ENCODE measurements at places on chromosomes 7 and 10.
A peak's percentile ranks its signal among the peaks of the same experiment; 100 is the strongest.

DNA sequence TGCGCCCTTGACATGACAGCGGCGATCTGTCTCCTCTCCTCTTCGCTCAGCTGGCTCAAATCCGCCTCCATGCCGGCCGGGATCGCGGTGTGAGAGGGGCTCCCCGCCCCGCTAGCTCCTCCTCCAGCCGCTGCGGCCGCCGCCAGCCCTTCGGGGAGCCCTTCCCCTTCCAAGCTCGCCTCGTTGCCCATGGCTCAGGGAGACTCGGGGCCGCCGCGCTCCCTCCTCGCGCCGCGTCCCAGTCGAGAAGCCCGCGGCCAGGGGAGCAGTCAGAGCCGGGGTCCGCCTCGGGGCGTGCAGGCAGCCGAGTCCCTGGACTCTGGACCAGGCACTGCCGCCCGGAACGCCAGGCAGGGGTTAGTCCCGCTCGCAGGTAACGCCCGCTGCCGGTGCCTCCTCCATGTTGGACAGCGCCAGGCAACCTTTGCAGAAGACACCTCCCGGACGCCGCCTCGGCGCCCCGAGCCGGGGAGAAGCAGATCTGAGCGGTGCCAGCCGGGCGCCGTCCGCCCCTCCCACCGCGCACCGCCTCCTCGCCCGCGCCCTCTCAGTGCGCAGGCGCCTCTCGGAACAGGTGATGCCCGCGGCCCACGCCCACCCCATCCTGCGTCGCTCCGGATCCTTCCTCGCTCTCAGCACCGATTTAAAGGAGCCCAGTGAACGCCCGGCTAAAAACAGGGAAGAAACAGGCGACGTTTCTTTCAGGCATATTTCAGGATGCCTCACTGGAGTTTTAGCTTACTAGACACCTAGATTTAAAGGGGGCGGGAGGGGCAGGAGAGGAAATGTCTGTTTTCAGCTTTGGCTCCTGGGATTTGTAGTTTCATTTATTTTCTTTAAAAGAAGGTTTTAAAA lies at the start of gene PCLO:
PCLO (minus strand) TSS at position 483 of the 855 bp plus-strand sequence; CDS start at position 191, 292 bp downstream.
- peak; percentile 21 for DNase-seq
- no peak within 1 kb of the TSS for H3K27ac ChIP-seq
- no peaks in the 10 kb centered on the region for H3K36me3 ChIP-seq

GRCh38 chr10:106711313-106711906 lies 453.1 kb downstream of the SORCS1 start:
- H3K4me3 ChIP-seq, result no peak overlapping the region
- H3K4me1 ChIP-seq, result no peaks in the 10 kb centered on the region
- H3K36me3 ChIP-seq, result no peaks in the 10 kb centered on the region
- no peak overlapping the region for H3K27ac ChIP-seq
- peak; percentile 15 for DNase-seq

- no peak for DNase-seq
- no peaks in the 10 kb centered on the region for H3K27me3 ChIP-seq
- H3K36me3 ChIP-seq, result peaks cover 7% of the 10 kb centered on the region
- H3K4me3 ChIP-seq, result no peak overlapping the region
- H3K27ac ChIP-seq, result no peak overlapping the region
- peaks cover 29% of the 10 kb centered on the region for H3K4me1 ChIP-seq
Measured at GRCh38 chr7:130153211-130153908, 51.8 kb downstream of the TMEM209 start.

DNA sequence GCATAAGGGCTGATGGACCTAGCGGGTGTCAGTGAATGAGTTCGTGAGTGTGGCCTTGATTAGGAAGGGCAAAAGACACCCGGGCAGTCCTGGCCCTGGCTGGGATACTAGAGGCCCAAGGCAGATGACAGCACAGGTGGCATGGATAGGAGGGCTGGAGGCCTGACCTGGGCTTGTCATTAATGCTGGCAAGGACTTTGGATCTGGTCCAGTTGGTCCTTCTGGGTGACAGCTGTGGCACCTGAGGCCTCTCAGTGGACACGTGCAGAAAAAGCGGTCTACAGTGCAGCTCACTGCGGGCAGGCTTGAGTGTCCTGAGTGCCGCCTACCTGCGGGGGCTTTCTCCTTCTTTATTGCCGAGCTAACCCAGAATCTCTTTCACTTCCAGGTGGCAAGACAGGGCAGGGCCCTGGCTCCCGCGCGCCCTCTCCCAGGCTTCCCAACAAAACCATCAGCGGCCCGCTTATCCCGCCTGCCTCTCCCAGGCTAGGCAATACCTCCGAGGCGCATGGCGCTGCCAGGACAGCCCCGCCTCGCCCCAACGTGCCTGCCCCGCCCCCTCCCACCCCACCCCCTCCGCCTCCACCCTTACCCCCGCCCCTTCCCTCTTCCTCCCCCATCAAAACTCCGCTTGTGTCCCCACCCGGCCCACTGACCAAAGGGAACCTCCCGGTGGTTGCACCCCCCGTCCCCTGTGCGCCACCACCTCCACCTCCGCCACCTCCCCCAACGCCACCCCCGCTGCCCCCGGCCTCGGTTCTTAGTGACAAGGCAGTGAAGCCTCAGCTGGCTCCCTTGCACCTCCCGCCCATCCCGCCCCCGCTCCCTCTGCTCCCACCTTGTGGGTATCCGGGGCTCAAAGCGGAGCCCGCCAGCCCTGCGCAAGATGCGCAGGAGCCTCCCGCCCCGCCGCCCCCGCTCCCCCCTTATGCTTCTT lies 77.4 kb downstream of the WIPF3 start:
- H3K27me3 ChIP-seq, result peaks cover 16% of the 10 kb centered on the region
- no peak for DNase-seq
- peak overlapping the region; percentile 44 for H3K4me3 ChIP-seq
- H3K4me1 ChIP-seq, result peaks cover 4% of the 10 kb centered on the region

DNA sequence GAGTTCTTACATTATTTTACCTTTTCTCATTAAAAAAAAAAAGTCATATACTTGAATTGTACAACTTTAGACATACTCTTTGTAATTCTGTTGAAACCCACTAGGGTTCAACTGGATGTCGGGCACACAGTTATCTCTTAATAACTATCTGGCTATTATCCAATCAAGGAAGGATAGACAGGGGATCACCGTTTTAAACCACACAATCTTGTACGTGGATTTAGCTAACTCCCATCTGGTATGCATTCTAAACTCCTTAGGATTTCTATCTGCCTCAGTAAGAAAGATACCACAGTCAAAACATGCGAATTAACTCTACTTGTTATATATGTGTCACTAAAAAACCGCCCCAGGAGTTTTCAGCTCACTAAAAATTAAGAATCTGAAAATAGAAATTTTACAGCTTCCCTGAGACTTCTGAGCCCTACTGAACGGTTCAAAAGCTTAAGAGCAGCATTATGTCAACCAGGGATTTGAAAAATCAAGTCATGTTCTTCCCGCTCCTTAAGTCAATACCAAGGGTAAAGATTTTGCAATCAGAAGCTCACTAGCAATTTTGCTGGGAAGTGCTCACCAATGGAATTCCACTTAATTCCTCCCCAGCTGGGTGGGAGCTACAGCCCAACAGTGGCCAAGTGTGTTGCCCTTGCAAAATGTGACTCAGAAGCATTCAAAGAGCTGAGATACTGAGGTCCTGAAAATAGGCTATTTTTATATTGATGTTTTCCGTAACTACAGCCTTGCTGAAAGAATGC lies 267.0 kb downstream of the FRMD4A start:
- H3K27me3 ChIP-seq, result peaks cover 2% of the 10 kb centered on the region
- no peak overlapping the region for H3K27ac ChIP-seq
- H3K4me3 ChIP-seq, result no peak overlapping the region
- H3K36me3 ChIP-seq, result no peaks in the 10 kb centered on the region
- no peak for DNase-seq

DNA sequence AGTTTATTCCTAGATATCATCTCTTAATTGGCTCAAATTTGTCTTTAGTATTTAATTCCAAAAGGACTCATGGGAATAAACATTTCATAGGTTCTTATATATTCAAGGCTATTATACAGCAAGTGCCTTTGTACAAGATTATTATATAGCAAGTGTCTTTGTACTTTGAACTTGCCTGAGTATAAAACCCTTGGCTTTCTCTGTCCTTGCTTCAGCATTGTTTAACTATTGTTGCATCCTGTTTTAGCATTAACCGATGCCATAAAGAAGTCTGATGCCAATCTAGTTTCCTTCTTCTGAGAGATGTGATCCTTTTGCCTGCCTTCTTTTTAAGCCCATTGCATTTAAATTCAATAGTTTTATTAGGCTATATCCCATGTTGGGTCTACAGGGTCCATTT lies 270.0 kb downstream of the NEBL start:
- no peak for DNase-seq
- no peaks in the 10 kb centered on the region for H3K36me3 ChIP-seq
- no peaks in the 10 kb centered on the region for H3K4me1 ChIP-seq
- no peak overlapping the region for H3K27ac ChIP-seq
- H3K4me3 ChIP-seq, result no peak overlapping the region

GRCh38 chr7:113078331-113078730 lies 8.3 kb downstream of the GPR85 start:
- no peaks in the 10 kb centered on the region for H3K36me3 ChIP-seq
- no peak overlapping the region for H3K27ac ChIP-seq
- H3K4me3 ChIP-seq, result no peak overlapping the region
- no peaks in the 10 kb centered on the region for H3K4me1 ChIP-seq
- no peak for DNase-seq

GRCh38 chr10:3820255-3820654 lies 35.2 kb upstream of the KLF6 start:
- no peaks in the 10 kb centered on the region for H3K36me3 ChIP-seq
- no peaks in the 10 kb centered on the region for H3K4me1 ChIP-seq
- no peak for DNase-seq
- no peaks in the 10 kb centered on the region for H3K27me3 ChIP-seq
- no peak overlapping the region for H3K27ac ChIP-seq
- no peak overlapping the region for H3K4me3 ChIP-seq

- no peaks in the 10 kb centered on the region for H3K36me3 ChIP-seq
- peaks cover 20% of the 10 kb centered on the region for H3K4me1 ChIP-seq
- H3K4me3 ChIP-seq, result no peak overlapping the region
Measured at GRCh38 chr10:117133273-117134055, 4.6 kb downstream of the VAX1 start.

DNA sequence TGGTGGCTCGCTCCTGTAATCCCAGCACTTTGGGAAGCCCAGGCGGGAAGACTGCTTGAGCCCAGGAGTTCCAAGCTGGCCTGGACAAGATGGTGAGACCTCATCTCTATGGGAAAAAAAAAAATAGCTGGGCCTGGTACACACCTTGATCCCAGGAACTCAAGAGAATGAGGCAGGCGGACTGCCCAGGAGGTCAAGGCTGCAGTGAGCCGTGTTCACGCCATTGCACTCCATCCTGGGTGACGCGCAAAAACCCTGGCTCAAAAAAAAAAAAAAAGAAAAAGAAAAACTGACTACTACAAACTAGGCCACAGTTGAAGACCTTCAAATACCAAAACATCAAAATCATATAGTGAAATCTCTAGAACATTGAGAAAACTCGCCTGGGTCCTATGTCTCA lies 3.9 kb downstream of the BRAT1 start:
- no peak overlapping the region for H3K27ac ChIP-seq
- H3K4me1 ChIP-seq, result peaks cover 33% of the 10 kb centered on the region
- H3K27me3 ChIP-seq, result no peaks in the 10 kb centered on the region
- no peak overlapping the region for H3K4me3 ChIP-seq
- no peak for DNase-seq

DNA sequence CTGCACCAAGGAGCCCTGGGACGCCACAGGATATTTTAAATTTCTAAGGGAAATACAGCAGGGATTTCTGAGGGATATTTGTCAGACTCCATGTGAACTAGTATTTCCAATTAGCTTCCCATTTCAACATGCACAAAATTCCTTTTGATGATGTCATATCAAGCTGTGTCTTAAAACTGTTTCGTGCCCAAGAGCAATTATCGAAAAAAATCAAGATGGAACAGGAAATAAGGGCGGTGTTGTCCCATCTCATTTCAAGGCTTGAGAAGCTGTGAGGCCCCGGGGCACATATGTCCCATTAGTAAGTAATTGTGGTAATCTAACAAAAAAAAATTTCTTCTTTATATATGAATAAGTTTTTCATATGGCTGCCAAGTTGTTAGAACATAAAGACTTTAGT lies 47.4 kb downstream of the PPP1R17 start:
- no peak for DNase-seq
- no peaks in the 10 kb centered on the region for H3K27me3 ChIP-seq
- no peaks in the 10 kb centered on the region for H3K36me3 ChIP-seq

DNA sequence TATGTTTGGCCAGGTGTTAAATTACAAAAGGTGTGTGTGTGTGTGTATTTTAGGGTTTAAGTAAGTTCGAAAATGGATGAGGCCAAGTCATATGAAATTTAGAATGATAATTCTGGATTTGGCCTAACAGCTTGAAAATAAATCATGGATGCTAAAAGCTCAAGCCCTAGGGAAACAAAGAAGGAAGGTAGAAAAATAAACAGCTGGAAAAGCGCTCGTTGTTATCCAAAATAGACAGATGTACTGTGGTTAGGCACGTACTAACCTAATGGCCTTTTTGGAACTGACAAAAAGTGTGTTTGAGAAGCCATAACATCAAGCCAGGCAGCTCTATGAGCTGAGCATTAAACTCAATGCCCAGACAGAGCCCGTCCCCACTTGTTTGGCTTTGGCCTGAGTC lies 17.5 kb upstream of the PALS2 start:
- no peaks in the 10 kb centered on the region for H3K36me3 ChIP-seq
- H3K27ac ChIP-seq, result no peak overlapping the region
- H3K27me3 ChIP-seq, result peaks cover 11% of the 10 kb centered on the region
- H3K4me3 ChIP-seq, result no peak overlapping the region
- DNase-seq, result no peak

DNA sequence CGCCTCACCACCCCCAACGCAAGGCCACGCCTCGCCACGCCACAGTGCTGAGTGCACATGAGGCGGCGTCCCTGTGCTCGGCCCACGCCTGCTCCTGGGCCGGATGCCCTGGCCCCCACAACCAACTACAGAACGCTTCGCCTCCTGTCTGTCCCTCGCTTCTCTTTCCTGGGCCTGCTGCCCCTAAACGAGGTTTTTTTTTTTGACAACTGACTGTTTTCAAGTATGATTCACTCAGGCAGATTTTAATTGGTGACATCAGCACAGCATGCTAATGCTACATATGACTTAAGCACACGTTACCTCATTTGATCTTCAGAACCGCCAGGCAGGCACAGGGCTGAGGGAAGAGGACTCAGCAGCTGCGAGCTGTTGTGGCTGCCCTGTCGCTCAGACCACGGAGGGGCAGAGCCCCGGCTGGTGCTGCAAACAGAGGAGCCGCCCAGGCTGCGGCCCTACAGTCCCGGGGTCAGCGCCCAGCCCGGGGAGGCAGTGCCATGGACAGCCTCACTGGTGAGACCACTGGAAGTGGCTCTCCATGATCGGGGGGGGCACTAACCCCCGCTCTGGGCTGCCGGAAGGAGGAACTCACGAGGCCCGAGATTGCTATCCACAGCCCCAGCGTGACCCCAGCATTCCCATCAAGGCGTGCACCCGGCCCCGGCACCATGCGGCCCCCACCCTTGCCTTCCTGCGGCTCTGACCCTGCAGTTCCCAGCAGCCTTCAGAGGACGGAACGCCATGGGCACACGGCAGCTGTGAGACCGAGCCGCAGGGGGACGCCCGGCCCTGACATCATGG lies 212.8 kb downstream of the MAD1L1 start:
- H3K27me3 ChIP-seq, result no peaks in the 10 kb centered on the region
- DNase-seq, result peak; percentile 71
- H3K4me3 ChIP-seq, result peak overlapping the region; percentile 77

GRCh38 chr10:71090330-71090729 lies 122.0 kb upstream of the UNC5B start:
- DNase-seq, result no peak
- H3K4me3 ChIP-seq, result no peak overlapping the region

Data from activated B cell treated with CpG ODN at 0.5 μM for 24 hours (primary cell).